Amniotic stem cell (primary cell): ENCODE measurements at places on chromosomes 2 and 18.

- DNase-seq = no peak
These were observed 6.1 kb upstream of the ST6GAL2 start for GRCh38 chr2:106892048-106892447.

GRCh38 chr2:204109681-204110080, 173.1 kb downstream of the ICOS start:
- no peak for DNase-seq

DNA sequence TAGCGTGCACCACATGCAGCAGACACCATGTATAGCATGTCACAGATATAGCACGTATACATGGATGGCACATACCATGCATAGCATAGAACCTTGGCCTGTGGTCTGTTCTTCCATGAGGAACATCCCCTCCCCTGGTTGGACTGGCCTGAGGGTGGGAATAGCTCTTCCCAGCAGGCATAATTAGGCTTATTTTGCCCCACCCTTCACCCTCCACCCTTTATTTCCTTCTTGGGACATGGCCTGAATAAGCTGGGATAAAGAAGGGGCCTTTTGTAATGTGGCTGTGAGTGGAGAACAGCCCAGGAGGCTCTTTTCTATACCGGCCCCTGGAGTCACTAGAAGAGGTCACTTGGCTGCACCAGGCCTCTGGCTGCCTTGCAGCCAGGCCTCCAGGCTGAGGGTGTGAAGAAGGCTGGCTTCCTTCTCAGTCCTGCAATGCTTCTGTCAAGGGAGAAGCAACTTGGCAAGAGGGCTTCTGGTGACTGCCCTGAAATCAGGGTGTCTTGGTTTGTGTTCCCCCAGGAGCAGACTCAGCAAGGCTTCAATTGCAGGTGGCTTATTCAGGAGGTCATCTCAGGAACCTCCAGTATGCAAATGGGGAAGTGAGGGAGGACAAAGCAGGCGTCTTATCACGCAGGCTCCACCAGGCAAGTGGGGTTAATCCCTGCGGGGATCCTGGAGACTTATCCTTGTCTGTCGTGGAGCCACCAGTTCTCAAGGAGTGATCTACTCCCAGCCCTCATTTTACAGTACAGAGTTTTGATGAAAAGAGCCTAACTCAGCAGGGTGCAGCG, 68.2 kb downstream of the HS6ST1 start:
- DNase-seq = no peak

DNA sequence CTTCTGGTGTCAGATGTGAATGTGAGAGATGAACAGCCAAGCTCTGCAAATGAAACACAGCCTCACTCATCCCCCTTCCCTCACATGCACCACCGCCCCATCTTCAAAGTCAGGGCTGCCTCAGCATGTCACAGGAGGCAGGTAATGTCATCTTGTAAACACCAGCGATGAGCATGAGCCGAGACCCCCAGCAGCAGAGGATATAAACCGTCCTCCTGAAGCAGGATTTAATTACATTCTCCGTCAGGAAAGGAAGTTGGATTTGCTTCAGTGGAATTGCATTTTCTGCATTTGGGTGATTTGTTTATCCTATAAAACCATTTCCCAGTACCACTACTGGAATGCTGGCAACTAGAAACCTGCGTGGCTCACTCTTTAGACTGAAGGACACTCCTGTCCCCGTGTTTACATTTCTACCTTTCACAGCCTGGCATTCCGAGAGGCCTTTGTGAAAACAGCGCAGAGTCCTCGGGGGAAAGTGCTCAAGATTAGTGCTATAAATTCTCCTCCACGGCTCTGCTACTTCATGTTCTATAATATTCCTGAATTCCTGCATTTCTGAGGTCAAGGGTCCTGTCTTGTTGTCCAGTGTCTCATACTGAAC, 619.2 kb downstream of the IRS1 start:
- no peak for DNase-seq

DNA sequence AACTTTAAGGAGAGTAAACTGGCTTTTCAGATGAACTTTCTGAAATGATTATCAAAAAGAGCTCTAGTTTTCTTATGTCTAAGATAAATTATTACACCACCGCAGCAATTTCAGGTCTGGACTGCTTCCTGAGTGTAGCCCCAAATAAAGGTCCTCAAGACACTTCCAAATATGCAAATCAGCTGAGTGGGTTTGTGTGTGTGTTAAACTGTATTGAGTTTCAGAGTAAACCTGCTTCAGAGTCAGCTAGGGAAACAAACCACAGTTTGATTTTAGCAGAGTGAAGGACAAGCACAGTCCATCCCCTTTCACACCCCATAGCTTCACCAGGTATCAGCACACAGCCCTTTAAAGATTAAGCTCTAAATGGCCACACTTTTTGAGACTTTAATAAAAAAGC, 168.7 kb downstream of the NRXN1 start:
- DNase-seq = no peak

- DNase-seq = no peak
These were observed 34.0 kb upstream of the SPTBN1 start for GRCh38 chr2:54422072-54422581.

DNA sequence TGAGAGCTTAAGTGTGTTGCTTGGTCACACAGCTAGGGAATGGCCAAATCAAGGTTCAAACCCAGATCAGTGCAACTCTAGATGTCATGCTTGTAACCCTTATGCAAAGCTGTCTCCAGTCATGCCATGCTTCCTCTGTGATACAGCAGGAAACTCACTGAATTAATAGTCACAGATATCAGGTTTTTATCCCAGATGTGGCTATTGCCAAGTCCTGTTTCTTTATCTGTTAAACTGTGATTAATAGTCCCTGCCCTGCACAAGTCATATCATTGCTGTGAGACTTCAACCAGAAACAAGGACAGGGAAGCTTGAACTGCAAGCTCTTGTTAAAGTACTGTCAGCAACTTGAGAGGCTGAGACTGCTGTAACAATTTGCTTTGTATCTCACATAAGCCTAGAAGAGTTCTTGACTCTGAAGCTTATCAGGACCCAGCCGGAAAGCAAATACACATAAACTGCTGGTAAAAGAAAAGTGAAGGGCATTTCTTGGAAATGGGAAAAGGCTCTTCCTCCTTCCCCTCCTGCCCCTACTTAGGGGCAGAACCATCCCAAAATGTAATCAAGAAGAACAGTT, 609.0 kb downstream of the DCC start:
- no peak for DNase-seq

GRCh38 chr18:33513027-33513426, 65.0 kb upstream of the ASXL3 start:
- DNase-seq = no peak

- no peak for DNase-seq
These were observed 2.6 kb downstream of the C2orf72 start for GRCh38 chr2:231039821-231040364.

DNA sequence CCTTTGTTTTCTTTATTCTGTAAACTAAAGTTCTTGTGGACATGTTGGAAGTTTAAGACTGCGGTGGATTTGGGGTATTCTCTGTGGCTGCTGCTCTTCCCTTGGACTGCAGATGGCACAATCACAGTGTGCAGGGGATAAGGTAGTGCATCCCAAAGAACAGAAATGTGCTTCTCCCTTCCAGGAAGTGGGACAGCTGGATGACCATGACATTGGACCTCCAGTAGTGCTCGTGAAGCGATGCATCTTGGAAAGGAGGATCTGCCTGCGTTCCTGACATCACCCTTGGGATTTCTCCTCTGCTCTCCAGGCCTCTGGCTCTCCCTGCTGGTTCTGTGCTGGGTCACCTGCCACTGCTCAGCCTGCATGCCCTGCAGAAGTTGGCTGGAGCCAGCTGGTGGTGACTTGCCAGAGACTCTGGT, 109.9 kb downstream of the SLC4A3 start:
- no peak for DNase-seq

DNA sequence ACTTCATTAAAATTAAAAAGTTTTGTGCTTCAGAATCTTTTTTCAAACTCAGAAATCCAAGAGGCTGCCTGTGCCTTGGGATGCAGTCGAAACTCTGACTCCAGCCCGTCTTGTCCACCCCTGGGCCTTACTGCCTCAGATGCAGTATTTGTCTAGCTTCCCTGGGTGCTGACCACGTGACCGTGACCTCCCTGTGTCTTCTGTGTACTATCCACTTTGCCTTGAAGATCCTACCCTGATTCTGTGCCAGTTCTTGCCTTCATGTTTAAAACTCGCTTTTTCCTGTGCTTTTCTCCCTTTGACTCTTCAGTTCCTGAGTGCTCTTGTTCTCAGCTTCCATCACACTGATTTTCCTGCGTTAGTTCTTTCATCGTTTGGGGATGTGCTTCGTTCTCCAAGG, 80.7 kb downstream of the ITGB1BP1 start:
- DNase-seq = no peak

DNA sequence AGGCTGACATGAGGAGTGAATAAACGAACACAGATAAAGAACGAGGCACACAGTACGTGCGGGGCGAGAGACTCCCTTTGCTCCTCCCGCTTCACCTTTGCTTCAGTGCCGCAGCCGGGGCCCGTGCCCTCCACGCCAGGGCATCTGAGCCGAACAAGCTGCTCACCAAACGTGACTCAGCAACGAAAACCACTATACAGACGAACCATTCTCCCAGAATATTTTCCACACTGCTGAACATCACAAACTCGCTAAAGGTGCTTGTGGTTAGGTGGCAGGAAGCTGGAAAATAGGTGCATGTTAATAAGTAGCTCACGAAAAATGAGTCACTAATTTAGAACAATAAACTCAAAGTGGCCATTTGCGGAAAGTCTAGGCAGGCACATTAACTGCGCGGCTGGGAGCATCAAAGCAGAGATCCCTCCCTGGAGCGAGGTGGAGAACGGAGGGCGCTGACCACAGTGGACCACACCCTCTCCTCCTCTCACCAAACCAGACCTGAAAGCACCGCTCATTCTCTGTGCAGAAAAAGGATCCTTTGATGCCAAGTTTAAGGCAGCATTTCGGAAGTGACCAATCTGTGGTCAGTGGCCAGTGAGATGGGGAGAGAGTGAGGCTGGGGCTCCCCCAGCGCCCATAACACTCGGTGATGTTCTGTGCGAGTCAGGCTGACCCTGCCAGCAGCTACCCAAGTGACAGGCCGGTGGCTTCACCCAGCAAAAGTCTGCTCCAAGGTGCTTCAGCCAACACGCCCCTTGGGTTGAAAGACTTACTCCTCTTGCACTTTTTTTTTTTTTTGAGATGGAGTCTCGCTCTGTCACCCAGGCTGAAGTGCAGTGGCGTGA, 153.2 kb downstream of the HDAC4 start:
- no peak for DNase-seq

- DNase-seq = no peak
These were observed 82.3 kb downstream of the ARHGAP28 start for GRCh38 chr18:6811816-6812215.
